ENCODE measurements at places on chromosomes 3 and 15.

DNA sequence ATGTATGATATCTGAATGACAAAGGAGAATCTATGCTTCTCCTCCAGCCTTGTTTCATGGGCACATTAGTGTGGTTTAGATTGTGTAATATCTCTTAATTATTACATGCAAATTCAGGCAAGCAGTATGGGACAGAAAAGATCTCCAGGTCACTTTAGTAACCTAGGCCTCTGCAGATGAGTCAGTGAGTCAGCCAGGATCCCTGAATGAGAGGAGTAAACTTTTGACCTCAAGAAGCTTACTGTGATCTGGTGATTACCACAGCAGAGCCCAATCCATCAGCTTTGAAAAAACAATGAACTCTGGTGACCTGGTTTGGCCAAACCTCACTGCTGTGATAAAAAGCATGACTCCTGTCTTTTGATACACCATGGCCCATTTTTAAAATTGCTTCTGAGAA lies 107.8 kb downstream of the LRRN1 start:
- no peak for DNase-seq

- DNase-seq, result no peak
These were observed 564.9 kb upstream of the ZNF385D start for GRCh38 chr3:22315925-22316324.

GRCh38 chr15:58064980-58065444 lies 499 bp downstream of the ALDH1A2 start:
- peak; percentile 68 for DNase-seq

- no peak for DNase-seq
These were observed 147.7 kb downstream of the CADPS start for GRCh38 chr3:62727536-62727935.

DNA sequence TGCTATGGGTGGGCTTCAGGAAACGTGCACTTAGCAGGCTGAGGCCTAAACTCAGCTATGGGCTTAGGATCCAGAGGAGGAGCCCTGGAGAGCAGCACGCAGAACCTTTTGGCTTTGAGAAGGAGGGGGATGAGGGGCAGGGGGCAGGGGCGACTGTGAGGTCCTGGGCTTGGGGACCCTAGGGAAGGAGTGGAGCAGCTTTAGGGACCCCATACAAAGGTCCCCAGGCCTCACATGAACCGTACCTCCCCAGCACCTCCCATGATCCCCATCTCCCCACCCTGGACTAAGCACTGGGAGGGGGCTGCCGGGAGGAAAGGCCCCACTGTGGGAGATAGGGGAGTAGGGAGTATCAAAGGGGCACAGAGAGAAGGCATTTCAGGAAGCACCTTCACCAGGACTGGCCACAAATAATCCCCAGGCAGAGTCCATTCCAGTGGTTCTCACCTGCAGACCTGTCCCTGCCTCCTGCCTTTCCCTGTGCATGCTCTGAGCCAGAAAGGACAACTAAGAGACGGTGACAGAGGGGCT lies 62.0 kb upstream of the KLF13 start:
- no peak for DNase-seq

- no peak for DNase-seq
These were observed 56.6 kb downstream of the P3H2 start for GRCh38 chr3:190064112-190064511.

GRCh38 chr3:55571216-55571813 lies 84.2 kb upstream of the WNT5A start:
- DNase-seq, result no peak

GRCh38 chr3:101163554-101163953 lies 156.8 kb downstream of the IMPG2 start:
- no peak for DNase-seq

DNA sequence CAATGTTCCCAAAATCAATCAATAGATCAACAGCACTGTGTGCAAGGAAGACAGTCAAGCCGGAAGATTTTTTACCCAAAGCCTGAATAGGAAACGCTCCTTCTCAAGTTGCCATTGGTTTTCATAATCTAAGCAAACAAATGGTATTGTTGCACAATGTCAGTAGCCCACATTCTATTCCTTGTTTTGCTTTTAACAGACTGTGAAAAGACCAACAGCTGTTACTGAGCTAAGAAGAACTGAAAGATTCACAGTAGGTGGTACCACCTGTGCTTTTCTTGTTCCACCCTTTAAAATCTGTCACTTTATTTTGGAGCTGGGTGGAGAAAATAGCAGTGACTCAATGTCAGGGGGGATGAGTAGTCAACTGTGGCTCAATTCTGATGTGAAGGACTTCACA lies 357.5 kb upstream of the CADM2 start:
- no peak for DNase-seq

DNA sequence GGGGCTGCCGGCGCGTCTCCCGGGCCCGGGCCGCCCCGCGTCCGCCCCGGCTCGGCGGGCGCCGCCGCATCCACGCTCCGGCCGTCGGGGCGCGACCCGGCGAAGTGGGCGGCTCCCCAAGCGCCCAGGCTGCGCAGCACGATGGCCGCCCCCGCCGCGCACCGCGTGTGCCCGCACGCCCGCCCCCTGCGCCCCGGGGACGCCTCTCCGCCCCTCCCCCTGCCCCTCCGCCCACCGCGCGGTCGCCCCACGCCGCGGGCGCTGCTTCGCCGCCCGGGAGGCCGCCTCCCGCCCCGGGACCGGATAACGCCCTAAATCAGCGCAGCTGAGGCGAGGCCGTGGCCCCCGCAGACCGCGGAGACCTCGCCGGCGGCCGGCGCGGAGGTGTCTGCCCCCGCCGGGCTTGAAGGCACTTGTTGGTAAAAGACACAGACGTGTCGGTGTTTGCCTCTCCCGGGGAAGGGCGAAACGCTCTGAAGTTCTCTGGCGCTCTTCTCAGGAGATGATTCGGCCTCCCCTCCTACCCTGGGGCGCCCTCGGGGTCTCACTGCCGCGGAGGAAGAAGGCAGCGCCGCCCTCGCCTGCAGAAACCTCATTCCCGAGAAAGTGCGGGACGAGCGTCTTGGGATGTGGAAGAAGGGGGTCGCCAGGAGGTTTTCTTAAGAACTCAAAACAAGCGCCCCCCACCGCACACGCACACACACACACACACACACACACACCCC lies at the start of gene BNC1:
Gene BNC1 (minus strand): TSS at position 106 of the 725 bp plus-strand sequence. CDS start 36 bp downstream, at position 70.
- DNase-seq, result no peak

GRCh38 chr3:69941037-69941436 lies 58.5 kb upstream of the SAMMSON start:
- DNase-seq, result no peak

All from Right ventricle myocardium inferior (tissue), 1 donor.